GM12865 (cell line): ENCODE measurements at places on chromosomes 12 and 14.

- no peak for DNase-seq
Measured at GRCh38 chr12:24363177-24363754, 413.8 kb upstream of the SOX5 start.

DNA sequence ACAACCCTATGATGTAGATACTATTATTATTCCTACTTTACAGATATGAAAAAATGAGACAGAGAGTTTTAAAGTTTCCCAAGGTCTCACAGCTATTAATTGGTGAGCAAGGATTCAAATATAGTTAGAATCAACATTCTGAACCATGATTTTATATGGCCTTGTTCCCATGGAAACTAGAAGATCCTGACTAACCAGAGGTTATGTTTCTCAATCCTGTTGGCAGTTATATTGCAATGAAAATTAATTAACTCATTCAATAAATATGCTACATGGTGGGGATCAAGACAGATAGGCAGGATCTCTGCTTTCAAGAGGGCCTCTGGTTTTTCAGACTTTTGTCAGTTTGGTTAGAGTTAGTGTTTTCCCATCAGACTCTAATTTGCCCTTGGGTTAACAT is 9.3 kb upstream of the FUT8 start:
- no peak for DNase-seq

DNA sequence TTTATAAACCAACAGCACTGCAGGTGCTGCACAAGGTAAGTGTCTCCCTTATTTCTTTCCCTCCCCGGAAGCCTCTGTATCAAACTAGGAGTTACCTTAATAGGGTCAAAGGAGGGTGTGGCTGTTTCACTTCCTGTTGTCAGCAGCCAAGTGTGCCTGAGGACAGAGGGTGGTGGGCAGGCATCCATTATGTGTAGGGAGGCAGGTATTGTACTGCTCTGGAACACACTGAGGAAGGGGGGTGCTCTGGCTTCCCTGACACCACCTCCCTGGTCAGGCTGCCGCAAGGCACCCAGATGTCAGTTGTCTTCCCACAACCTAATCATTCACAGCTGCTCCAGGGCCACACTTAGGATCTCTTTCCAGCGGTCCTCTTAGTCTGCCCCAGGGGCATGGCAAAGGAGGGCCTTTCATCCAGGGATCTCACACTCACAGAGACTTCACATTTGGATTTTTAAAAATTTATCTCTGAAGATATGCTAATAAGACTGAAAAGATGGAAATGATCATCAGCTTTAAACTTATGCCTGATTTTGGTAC is 132.0 kb upstream of the ARHGAP5 start:
- peak; percentile 33 for DNase-seq

DNA sequence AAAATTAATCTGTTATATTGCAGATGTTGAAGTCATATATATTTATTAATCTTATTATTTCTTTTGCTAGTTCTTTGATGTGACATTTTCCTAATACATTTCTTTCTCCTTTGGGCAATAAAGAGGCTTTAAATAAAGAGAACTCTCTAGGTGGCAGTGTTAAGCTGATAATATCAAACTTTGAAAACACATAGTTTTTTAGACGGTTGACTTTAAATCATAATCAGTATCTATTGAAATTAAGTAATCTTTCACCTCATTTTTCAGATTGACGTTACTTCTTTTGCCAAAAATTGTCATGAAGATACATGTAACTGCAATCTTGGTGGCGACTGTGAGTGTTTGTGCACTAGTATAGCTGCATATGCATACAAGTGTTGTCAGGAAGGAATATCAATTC is 130.8 kb upstream of the PTPRQ start:
- DNase-seq: no peak

- DNase-seq: no peak
Measured at GRCh38 chr14:100019156-100019744, 46.0 kb upstream of the EVL start.
